Stimulated activated CD8-positive, alpha-beta memory T cell treated with anti-CD3 and anti-CD28 coated beads, Interleukin-4, amount 100 ng/mL, for 1 hour (primary cell): ENCODE measurements at places on chromosomes 13 and 19.

DNA sequence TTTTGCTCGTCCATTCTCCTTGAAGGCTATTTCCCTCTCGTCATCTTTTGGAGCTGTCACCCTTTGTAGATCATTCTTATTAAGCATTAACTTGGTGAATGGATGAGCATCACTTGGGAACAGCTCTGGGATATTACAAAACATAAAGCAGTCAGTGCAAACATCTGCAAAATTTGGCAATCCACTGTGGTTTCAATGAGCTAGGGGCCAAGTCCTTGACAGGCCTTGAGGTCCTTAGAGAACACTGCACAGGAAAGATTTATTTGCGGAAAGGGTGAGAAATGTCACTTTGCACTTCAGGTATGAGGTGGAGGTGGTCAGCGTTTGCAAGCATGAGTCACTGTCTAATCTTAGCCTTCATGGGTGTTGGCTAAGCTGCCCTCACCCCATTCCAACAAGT, 239.7 kb upstream of the MAB21L1 start:
- no peak for DNase-seq

DNA sequence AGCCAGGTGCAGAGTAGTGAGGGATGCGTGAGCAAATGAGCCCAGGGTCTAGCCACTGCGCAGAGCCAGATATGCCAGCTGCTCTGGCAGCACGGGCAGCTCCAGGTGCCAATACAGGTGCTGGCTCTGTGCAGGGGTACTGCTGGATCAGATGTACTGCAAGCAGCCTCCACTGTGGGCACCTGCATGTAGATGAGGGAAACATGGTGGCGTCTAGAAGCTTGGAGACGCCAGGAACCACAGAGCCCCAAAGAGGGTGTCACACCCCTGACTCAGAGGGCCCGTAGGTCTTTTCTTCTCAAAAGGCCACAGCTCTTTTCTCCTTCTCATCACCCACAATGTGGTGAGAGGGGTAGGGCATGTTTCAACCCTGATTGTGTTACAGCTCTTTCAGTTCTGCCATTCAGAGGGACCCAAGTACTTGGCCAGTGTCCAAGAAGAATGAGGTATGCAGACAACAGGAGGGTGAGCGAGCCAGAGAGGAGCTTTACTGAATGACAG, 244.4 kb upstream of the SLITRK1 start:
- DNase-seq: no peak

DNA sequence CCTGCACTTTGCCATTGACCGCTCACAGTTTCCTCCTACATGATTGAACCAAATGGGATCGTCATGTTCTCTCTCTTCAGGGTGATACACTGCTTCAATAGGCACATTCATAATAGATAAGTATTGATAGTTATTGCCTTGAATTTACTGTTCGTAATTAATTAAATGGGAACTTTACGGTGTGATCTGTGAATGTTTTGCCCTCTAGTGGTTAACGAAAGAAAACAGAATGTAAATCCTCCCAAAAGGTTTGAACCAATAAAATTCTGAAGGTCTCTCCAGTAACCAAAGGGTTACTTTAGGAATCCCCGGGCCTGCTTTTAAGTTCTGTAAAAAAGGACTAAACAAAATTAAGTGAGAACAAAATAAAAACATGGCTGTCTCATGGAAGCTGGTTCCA, 389.3 kb downstream of the DACH1 start:
- no peak for DNase-seq

DNA sequence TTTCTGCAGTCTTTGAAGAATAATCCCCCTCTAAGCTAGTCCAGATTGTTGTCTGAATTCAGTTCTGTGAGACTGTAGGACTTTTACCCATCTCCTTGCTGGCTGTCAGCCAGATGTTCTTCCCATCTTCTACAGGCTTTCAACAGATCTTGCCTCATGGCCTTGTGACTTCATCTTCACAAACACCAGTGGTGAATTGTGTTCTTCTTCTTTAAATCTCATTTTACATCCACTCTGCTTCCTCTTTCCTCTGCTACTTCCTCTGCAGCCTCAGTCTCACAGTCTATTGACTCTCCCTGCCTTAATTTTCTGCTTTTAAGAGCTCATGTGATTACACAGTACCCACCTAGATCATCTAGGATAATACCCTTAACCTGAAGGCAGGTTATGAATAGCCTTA, 859.0 kb upstream of the SLITRK1 start:
- DNase-seq: no peak

GRCh38 chr19:3224346-3225168, at the start of gene CELF5:
CELF5 (plus strand) TSS chr19:3224661; CDS start chr19:3224740, 79 bp downstream.
- peak; percentile 38 for DNase-seq

DNA sequence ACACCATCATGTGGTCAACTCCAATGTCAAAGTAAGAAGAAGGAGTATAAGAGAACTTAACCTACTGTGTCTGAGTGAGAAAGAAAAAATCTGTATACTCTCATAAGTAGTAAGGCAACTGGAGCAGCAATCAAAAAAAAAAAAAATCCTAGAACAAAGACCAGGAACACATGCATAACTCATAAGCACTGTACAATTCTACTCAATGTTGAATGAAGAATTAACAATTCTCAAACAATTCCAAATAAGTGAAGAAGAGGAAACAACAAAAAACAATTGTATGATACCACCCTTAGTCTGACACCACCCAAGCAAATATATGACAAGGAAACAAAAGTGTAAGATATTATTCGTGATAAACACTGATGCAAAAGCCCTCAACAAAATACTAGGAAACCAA, 24.6 kb downstream of the ZNF160 start:
- DNase-seq: no peak

- no peak for DNase-seq
These were observed 260.9 kb downstream of the MTUS2 start for GRCh38 chr13:29081036-29081435.

DNA sequence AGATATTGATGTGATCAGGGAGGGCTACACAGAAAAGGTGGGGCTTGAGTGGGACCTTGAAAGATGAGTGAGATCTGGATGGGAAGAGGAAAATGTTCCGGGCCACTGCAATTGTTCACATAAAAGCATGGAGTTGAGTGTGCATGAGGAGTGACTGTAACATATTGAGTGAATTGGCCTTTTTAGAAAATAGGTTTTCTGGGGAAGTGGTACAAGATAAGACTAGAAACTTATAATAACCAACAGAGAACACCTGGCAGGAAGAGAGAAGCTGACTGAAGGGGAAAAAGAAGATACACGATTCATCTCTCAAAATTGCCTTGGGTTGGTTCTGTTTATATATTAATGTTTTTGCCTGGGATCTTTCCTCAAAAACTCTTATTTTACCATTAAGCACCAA, 32.2 kb downstream of the SLC10A2 start:
- DNase-seq: no peak

DNA sequence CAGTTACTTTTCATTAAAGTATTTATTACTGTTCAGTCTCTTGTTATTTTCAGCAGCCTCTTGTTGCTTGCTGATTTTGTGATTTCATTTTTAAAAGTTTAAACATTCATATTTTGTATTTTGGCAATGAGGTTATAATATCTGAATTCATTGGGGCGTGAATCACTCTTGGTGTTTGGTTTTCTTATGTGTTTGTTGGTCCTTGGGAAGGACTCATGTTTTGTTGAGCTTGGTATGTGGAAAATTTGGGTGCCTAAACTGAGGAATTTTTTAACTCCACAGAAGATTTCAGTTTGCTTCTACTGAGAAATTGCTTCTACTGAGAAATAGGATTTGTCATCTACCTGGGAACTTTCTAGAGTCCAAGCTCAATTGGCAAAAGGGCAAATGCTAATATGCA, 38.2 kb downstream of the PDS5B start:
- DNase-seq: no peak

- DNase-seq: no peak
These were observed 30.3 kb downstream of the SLITRK6 start for GRCh38 chr13:85768946-85769345.

- DNase-seq: no peak
These were observed 217.0 kb upstream of the OBI1 start for GRCh38 chr13:78875792-78876580.
